Left renal pelvis (tissue), 4 donors: ENCODE measurements at places on chromosomes 5 and 9. TPM values are rescaled to one million over a fixed set of nuclear protein-coding genes. Genes with fewer than 3 reads are reported as not detected.

DNA sequence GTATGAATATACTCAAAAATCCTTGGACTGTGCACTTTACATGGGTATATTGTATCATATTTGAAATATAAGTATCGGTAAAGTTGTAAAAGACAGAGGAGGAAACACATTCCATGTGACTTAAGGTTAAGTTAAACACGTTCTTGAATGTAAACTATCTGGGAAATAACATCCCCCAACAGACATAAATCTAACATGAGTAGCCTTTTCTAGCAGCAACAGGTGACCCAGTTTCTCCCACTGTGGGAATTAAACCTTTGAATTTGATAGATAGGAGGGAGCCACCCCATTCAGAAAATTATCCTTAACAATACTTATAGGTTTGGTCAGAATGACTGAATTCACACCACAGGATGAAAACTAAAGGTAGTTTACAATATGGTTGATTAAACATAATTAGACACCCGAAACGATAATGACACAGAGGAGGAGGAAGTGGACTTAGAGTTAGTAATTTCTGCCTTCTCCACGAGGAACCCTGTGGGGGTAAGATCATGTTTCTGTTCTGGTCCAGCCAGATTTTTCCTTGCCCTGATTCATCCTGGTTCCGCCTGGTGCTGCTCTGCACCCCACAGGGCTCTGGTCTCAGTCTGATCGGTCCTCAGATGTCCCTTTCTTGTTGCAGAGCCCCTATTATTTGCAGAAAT, 84.6 kb upstream of the DNAH5 start:
- no peak for DNase-seq

GRCh38 chr9:31536471-31536870, 848.0 kb upstream of the ACO1 start:
- DNase-seq: no peak

- no peak for DNase-seq
Observed at GRCh38 chr5:59685191-59685530, 208.4 kb downstream of the PDE4D start.

- no peak for DNase-seq
Observed at GRCh38 chr9:126152622-126153362, 173.8 kb upstream of the MVB12B start.

GRCh38 chr5:72021651-72022357, 85.5 kb upstream of the MAP1B start:
- no peak for DNase-seq

DNA sequence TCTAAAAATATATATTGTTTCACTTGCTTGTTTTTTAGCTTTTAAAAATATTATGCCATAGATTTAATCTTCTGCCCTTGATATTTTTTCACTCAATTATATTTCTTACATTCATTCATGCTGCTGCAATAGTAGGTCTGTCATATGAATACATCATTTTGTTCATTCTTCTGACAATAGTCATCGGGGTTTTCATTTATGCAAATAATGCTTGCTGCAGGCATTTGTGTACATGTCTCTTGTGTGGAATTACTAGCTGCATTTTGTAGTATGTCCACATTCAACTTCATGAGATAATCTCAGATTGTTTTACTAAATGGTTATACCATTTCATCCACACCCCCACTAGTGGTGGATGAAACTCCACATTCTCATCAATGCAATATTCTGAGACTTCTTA, 5.3 kb upstream of the PLPP1 start:
- DNase-seq: no peak

GRCh38 chr9:133705576-133705975, 32.6 kb downstream of the SARDH start:
- DNase-seq: no peak

PKD2L2 gene
- polyA plus RNA-seq: 0.42 TPM

LHX6 gene
- 3.2 TPM for polyA plus RNA-seq
